ENCODE measurements at places on chromosomes 11 and 22.

DNA sequence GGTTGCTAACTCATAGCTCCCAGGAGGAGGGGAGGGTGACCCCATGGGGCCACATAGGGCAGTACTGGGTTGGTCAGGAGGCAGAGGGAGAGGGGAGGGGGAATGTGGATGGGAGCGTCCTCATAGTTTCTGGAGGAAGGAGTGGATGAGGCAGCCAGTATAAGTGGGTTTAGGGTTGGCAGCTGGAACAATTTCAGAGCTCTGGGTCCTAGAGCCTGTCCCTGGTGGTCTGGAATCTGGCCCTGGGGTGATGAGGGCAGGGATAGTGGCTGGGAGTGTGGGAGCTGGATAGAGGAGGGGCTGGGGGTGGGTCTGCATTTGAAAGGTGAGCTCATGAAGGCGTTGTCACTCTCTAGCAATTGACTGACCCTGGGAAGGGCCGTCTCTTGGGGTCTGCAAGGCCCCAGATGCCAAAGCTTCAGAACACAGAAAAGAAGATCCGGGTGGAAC is 5.3 kb upstream of the MRGPRG start:
- DNase-seq = no peak

DNA sequence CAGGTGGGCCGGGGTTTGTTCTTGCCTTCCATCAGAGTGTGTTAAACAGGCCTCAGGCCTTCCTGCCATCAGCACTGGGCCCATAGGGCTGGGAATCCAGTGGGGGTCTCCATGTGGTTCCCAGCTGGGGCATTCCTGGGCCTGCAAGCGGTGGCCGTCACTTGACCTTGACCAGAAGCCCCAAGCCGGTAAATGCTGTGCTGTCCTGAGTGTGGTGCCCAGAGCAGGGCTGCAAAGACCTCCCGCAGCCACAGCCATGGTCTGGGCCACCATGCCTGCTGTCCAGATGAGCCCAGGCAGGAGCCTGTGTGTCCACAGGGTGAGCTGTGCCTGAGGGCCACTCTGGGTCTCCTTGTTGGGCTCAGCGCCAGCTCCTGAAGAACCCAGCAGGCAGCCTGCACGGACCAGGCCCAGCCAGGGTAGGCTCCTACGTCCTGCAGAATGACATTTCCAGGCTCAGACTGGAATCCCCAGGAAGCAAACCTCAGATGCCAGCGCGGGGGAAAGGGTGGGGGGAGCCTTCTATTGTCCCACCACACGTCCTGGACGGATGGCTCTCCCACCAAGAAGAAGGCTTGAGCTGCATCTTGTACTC is 117.3 kb downstream of the KCNQ1OT1 start:
- DNase-seq = no peak

- no peak for DNase-seq
Observed at GRCh38 chr11:15750535-15751308, 605.6 kb downstream of the SOX6 start.

- DNase-seq = no peak
Observed at GRCh38 chr11:44248109-44248508, 61.8 kb downstream of the ALX4 start.

- DNase-seq = no peak
Observed at GRCh38 chr11:92246630-92247029, 22.0 kb downstream of the FAT3 start.

DNA sequence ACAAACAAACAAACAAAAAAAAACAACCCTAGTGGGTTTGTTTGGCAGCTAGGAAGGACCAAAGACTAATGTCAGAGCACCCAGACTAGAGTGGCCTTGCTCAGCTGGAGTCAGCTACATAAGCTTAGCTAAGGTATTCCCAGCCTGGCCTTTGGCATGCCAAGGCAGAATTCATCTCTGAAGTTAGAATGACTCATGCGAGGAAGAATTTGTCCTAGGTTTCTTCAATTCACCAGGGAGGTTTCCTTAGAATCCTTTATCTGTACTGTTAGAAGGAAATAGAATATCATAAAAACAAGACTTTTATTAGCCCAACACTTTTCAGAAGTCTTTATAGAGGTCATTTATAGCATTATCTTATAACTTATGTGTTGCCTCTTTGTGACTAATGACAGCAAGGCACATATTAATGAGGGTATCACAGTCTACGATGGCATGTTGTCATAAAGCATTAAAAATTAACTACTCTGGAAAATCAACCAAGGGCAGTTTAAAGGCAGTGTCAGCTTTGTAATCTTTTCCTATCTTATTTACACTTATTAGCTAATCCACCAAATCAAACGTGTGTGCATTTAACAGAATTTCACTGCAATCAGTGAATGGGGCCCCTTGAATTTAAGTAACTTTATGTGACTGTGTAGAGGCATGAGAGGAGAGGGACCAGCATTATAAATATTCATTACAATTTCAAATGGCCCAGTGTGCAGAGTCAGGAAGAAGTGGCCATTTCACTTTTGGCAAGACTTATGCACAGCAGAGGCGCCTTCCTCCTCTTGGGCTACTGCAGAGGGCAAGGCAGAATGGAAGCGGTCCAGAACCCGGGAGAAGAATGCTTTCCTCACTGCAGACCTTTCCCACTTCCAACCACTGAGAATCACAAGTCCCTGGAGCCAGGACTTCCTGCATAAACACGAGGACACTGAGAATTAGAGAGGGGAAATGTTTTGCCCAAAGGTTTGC is 36.3 kb downstream of the SLC5A1 start:
- no peak for DNase-seq

- DNase-seq = no peak
Observed at GRCh38 chr11:125892071-125892470, 4.6 kb downstream of the HYLS1 start.

- DNase-seq = no peak
Observed at GRCh38 chr11:15657264-15657663, 542.5 kb downstream of the INSC start.

- no peak for DNase-seq
Observed at GRCh38 chr22:30009478-30009877, 70.8 kb upstream of the HORMAD2 start.

- no peak for DNase-seq
Observed at GRCh38 chr11:26558190-26558589, 13.9 kb downstream of the MUC15 start.

- DNase-seq = no peak
Observed at GRCh38 chr11:74006743-74007304, 2.1 kb downstream of the UCP3 start.

GRCh38 chr11:77100166-77101042 is 2.2 kb upstream of the OMP start:
- DNase-seq = no peak

DNA sequence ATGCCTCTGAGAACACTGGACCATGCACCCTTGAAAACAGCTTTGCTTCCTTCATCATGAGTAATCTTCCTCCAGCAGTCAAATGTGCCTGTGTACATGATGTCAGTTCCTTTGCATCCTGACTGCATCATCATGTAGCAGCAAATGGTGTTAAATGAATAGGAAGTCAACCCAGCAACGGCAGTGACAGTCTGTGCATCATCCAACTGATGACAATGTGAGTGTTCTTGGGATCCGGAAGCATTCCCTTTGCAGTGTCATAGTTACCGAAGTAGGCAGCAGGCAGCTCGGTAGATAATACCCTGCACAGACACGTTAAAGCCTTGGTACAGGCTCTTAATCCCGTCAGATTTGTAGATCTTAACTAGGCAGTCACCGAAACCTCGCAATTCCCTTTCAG is 2.5 kb downstream of the WBP2NL start:
- no peak for DNase-seq

GRCh38 chr11:8723711-8724110 is 41.1 kb downstream of the RPL27A start:
- no peak for DNase-seq

GRCh38 chr22:37488337-37489135 is 2.4 kb upstream of the MFNG start:
- no peak for DNase-seq

- DNase-seq = no peak
Observed at GRCh38 chr22:17492247-17492646, 71.1 kb upstream of the SLC25A18 start.

- DNase-seq = no peak
Observed at GRCh38 chr11:40202589-40203270, 1256.7 kb downstream of the LRRC4C start.
